ENCODE measurements at places on chromosomes 11 and 22.

DNA sequence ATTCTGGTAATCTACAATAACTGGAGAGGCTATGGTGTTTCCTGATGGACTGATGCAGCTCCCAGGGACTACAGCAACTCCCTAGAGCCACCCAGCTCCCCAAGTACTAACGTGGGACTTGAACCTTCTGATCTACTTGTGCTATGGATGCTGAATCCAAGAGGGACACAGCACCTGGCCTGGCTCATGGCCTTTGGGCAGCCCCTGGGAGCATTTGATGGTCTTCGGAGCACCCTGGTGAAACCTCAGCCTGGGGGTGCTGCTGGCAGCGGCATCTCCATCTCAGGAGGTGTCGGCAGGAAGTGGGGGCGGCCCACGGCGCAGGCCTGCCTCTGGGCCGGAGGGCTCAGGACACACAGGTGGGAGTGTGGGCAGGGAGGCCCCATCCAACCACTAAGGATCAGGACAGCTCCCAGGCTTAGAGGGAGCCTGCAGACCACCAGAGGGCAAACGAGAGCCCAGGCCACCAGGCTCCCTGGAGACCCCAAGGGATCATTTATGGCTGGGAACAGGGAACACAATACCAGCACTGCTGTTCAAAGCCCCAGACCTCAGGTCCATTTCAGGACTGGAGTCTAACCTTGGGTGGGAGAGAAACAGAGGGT, 8.7 kb downstream of the EHD1 start:
- no peak for DNase-seq

DNA sequence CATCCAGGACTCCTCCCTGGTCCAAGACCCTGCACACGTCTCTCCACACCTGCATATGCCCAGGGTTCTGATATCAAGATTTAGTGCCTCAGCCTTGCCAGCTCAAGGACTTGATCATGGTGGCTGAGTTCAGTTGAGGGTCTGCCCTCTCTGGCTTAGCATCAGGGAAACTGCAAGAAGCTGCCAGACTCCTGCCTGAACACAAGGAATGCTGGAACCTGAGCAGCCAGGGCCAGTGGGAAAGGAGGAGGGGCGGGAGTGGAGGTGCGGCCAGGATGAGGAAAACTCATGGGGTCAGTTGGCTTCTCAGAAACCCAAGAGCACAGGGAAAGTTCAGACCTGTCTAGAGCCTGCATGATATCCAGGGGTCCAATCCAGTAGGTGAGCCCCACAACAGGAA, 546.1 kb downstream of the BUD13 start:
- DNase-seq: no peak

- no peak for DNase-seq
Measured at GRCh38 chr11:17770917-17771316, 36.3 kb downstream of the KCNC1 start.

- DNase-seq: no peak
Measured at GRCh38 chr22:33699176-33699575, 221.1 kb downstream of the LARGE1 start.

GRCh38 chr11:112784323-112785073, 176.7 kb upstream of the NCAM1 start:
- no peak for DNase-seq

DNA sequence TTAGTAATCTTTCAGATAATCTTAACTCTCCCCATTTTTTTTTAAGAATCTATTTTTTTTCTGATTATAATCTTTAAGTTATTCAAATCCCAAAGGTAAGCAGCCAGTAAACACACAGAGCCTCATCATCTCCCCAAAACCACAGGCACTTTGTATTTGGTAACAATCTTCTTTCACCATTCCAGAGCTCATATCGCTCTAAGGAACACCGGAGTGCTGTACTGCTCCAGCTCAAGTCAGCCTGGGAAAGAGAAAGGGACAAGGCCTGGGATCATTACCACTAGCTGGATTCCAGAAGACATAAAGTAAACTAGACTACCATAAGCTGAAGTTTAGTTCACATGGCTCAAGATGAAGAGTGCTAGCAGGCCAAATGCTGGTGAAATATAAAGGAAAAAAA, 73.0 kb upstream of the APOA1 start:
- no peak for DNase-seq

GRCh38 chr11:27672836-27673464, 27.3 kb downstream of the BDNF start:
- DNase-seq: no peak

DNA sequence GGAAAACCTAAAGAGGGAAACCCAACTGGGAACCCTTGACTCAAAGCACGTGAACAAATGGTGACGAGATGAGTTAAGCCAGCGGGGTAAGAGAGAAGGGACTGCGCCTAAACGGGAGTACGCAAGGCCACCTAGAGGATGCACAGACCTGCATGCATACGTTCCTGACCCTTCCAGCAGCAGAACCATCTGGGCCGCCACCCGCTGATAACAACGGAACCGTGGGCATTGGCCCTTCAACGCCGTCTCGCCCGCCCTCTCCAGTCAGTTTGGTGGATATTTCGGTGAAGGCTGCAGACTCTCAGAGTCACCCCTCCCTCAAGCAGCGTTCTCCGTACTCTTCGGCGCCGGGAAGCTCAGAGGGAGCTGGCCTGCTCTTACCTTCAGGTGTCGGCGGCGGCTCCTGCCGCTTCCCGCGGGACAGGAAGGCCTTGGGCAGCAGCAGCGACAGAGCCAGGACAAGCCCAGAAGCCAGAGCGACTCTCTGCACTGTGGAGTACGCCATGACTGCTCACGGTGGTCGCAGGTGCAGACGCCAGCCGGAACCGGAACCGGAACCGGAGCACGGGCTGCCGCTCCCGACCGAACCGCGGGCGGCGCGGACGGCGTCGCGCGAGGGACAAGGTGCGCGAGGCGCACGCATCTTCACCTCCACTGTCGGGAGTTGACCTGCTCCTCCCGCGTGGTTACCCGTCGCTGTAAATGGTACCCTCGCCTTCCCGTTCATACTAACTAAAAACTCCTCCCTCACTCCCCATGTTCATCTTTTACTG, at the start of gene RIC3:
TSS of gene RIC3 (minus strand) at position 541 of the 773 bp plus-strand sequence. CDS start at position 505, 36 bp downstream.
- peak; percentile 8 for DNase-seq

- DNase-seq: no peak
Measured at GRCh38 chr22:27238935-27239510, 562.5 kb downstream of the MN1 start.

DNA sequence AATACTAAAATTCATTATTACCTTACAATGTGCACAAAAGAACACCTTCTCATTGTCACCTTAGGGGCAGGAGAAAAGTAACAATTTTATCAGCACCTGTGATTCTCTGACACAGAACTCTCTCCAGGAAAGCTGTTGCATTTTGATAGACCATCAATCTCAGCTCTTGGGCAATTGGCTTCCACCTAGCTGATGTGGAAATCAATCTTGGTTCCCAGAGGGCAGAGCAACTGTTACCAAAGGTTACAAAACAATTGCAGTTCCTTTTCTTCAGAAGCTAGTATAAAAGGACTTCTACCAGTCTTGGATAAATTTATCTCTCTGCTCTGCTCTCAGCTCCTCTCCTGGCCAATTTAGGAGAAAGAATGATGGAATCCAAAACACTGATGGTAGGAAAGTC, 157.8 kb upstream of the DDI1 start:
- DNase-seq: no peak

DNA sequence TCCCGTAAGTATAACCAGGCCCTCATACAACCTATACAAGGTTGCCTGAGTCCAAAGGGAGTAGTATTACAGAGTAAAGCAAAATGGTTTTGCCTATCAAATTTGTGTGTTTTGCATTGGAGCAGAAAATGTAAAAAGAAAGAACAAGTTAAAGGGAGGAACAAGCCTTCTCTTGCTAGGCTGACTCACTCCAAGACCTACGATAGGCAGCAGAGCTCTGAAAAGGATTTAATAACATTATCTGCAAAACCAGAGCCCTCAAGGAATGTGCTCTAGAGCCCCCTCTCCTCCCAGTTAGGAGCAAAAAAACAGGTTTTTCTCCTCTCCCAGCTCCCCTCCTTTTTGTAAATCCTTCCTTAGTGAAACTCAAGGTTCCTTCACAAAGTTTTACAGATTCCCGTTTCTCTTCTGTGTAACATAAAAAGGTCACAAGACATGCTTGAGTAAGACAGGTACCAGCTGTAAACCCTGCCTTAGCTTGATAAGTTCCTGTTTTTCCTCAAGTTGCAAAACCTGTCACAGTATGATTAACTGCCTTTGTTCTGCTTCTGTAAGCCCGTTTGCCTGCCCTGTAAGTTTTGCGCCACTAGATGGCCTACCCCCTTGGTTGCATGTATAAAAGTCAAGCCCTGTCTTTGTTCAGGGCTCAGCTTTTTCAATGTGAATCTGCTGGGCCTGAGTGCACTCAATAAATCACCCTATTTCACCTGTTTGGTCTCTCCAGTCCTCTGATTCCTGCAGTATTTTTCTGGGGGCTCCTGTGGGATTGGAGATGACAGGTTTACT, 498.2 kb downstream of the KCNA4 start:
- no peak for DNase-seq

DNA sequence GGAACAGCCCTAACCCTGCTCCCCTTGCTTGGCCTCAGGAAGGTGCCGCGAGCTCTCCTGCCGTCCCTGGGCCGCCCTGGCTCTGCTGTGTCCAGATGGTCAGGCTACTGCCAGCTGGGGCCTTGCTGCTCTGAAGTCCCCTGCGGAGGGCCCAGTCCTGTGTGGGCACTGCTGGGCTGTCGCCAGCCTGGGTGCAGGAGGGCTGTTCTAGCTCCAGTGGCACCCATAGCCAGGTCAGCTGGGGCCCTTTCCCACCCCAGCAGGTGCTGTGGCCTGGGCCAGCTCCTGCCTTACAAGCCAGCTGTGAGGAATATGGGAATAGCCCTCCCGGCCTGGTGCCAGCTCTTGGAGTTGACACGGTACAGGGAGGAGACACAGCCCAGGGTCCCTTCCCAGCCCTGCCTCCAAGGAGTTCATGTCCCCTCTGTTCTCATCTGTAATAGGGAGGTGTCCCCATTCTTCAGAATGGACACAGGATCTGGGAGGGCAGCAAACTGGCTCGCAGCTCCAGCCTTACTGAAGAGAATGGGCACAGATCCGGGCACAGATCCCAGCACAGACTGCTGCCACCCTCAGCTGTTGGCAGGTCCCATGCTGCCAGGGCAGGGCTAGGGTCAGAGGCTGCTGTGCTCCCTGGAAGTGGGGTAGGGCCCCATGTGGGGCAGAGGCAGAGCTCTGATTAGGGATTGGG, 3.9 kb downstream of the DERL3 start:
- DNase-seq: no peak

- no peak for DNase-seq
Measured at GRCh38 chr11:44512818-44513217, 52.6 kb upstream of the CD82 start.

DNA sequence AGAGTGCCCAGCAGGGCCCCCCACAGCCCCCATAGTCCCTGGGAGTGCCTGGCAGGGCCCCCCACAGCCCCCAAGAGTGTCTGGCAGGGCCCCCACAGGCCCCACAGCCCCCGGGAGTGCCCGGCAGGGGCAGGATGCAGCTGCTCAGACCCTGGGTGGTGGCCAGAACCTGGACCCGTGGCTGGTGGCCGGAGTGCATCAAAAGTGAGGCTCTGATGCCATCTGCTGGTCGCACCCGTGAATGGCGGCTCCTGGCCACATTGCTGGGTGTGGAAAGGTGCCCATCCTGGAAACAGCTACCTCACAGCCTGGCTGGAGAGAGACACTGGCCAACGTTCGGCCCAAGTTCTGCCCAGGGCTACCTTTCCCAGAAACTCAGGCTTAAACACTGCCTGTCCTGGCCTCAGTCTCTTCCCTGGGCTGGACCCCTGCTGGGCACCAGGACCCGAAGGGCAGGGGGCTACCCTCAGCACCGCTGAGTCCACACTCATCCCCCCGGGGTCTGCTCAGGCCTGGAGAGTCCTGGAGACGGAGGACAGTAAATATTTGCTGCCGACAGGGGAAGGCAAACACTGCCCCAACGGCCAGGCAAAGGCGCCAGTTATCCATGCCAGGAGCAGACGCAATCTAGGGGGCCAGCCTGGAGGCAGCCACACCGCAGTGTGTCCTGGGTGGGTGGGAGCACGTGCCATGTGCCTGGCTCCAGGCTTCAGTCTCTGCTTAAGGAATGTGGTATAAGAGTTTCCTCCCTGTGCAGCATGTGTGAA, 4.4 kb downstream of the INS start:
- no peak for DNase-seq

DNA sequence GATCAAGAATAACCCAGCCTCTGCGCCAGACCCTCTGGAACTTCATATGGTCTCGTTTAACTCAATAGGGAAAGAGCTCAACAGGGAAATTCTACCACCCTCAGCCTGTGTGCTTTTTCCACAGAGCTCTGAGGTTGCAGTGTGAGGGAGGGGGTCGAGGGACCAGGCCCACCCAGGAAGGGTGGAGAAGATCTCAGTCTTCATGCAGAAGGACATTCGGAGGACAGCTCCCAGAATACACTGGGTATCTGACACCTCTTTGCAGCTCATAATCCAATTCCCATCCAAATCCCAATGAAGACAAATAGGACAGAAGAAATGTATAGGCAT, 56.6 kb downstream of the ST14 start:
- DNase-seq: no peak

DNA sequence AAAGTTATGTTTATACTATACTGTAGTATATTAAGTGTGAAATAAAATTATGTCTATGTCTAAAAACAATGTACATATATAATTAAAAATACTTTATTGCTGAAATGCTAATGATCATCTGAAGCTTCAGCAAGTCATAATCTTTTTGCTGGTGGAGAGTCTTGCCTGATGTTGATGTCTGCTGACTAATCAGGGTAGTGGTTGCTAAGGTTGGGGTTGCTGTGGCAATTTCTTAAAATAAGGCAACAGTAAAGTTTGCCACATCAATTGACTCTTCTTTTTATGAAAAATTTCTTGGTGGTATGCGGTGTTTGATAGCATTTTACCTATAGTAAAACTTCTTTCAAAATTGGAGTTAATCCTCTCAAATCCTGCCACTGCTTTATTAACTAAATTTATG, 21.4 kb downstream of the INSC start:
- no peak for DNase-seq

DNA sequence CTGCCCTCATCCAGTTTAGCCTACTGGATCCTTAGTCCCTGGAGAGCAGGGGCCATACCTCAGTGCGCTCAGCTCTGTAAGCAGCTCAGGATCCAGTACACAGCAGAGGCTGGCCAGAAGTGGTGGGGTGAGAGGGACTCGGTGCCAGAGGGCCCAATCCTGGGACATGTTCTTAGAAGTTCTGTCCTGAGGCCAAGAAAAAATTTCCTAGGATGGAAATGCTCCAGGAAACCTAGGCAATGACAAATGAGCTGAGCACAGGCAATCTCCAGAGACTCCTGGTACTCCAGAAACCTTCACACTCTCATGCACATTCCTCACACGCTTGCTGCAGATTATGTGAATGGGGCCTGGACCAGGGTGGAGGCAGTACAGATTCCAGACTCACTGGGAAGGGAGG, 89.6 kb downstream of the SERGEF start:
- no peak for DNase-seq

DNA sequence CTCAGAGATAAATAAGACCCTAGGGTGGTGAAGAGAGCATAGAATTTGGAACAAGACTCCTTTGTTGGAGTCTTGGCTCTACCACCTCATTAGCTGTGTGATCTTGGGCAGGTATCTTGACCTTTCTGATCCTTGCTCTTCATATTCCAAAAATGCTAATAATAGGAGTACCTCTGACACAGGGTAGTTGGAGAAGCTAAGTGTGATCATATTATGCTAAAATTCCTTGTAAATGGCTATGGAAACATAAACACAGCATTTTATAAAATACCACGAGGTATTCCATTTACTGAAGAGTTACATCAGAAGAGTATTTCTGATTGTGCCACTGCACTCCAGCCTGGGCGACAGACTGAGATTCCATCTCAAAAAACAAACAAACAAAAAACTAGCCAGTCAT, 9.4 kb downstream of the PTPRJ start:
- DNase-seq: no peak
